ENCODE measurements at places on chromosomes 5 and 9.
A peak's percentile ranks its signal among the peaks of the same experiment; 100 is the strongest.

- no peak for DNase-seq
Measured at GRCh38 chr9:114864471-114864870, 58.6 kb upstream of the TNFSF15 start.

DNA sequence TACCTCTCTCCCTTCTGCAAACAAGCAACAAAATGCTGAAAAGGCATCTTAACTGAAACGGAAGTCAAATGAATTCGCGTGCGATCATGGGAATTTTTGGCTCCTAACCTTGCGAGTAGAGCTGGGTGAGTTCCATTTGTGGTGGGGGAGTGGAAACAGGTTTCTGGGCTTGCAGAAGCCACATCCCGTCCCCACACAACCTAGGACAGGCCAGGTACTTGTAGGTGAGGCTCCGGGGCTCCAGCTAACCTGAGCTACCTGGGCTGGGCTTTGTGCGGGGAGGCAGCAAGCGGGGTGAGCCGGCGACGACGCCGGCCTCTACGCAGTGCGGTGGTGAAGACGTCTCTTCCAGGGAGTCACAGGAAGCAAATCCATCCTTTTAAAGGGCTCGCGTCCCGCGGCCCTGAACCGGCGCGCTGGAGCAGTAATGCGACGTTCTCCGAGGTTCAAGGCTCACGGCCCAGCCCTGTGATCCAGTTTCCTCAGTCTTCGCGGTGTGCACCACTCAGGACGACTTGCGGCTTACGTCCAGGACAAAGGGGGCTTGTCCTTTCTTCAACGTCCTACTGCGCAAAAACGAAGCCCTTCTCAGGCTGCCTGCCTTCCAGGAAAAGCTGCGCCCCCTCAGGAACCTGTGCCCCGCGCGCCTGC, 567 bp upstream of the SPIN1 start:
- DNase-seq: peak; percentile 47

DNA sequence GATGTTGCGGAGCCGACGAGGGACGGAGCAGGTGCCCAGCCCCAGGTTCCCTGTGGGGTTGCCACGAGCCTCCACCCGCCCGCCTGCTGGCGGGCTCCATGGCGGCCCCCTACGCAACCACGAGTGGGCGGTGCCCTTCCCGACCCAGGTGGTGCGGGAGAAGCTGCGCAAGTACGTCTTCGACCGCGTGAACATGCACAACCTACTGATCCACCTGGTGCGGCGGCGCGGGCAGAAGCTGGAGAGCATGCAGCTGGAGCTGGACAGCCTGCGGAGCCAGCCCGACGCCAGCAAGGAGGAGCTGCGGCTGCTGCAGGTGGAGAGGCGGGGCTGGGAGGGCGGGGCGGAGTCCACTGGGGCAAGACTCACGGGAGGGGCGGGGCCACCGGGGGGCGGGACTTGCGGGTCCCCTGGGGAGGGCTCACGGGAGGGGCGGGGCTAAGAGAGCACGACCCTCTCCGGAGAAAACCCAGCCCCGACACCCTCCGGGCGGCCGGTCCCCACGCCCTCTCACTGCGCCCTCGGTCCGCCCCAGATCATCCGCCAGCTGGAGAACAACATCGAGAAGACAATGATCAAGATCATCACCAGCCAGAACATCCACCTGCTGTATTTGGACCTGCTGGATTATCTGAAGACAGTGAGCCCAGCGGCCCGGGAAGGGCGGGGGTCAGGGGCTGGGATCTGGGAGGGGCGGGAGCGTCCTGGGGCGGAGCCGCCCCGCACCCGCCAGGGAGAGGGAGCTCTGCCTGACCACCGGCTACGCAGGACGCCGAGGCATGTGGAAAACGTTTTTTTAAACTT, 3.9 kb downstream of the CCDC183 start:
- peak; percentile 74 for DNase-seq

DNA sequence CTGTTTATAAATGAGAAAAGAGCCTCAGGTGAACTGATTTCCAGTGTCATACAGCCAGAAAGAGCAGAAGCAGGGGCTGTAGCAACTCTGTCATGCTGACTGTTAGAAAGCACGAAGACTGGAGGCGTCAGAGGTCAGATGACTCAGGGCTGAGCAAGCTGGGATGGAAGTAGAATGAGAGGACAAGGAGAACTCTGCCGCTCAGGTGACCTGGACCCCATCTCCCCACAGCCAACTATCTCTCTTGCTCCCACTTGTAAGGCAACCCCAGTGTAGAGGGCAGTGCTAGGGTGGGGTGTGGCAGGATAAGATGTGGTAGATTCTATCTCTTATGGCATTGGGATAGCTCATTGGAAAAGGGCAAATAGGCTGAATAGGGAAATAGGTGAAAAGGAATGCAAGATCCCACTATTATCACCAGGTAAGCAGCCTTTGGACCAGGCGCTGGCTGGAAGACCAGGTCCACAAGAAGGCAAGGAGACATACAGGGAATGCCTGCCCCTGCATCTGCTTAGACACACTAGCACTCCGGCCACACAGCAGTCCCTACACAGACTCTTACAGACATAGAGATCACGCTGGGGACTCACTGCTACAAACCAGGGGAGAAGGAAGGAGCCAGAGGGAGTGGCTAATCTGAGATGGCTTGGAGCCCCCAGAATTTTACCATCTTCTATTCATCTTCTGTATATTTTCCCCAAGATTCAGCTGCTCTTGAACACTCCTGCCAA, 21.2 kb upstream of the LOX start:
- DNase-seq: peak; percentile 77

GRCh38 chr5:139197710-139198669, at the start of gene SIL1:
TSS of gene SIL1 (minus strand) at chr5:139198368. CDS start at chr5:139127843, 70,525 bp downstream.
- peak; percentile 98 for DNase-seq

- no peak for DNase-seq
Measured at GRCh38 chr9:84517026-84517425, 152.5 kb upstream of the NTRK2 start.

DNA sequence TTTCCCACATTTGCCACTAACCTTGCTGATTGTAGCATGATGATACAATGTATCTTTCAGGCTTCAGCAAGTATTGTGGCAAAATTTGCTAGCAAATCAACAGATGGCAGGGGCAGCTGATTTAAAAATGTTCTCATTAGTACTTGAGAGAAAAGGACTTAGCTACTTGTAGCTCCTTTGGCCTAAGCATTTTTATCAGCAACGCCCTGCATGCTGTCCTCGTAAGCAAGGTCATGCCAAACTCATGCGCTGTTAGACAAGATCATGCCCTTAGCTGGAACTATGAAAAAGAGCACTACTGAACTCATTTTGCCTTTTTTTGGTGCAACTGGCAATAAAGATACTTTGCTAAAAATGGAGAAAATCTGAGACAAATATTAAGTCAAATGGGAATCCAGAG, 197.1 kb downstream of the ICE1 start:
- DNase-seq: no peak

DNA sequence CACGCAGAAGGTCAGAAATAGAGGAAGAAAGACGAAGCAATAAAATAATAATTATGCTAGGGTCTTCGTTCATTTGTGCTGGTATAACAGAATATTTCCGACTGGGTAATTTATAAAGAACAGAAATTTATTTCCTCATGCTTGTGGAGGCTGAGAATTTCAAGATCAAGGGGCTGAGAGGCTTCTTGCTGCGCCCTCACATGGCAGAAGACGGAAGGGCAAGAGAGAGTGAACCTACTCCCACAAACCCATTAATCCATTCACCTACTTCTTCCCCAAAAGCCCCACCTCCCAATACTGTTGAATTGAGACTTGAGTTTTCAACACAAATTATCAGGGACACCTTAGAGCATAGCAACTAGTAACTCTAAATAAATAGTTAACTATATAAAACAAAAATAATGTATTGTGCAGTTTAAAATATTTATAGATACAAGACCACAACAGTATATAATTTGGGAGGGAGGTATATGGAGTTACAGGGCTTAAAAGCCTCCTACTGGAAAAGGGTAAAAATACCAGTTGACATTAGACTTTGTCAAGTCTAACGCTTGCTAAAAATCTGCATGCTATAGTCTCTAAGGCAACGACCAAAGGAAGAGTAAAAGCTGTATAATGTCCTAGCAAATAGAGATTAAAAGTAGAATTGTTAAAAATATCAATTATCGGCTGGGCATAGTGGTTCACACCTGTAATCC, 40.3 kb upstream of the NAA35 start:
- peak; percentile 37 for DNase-seq

DNA sequence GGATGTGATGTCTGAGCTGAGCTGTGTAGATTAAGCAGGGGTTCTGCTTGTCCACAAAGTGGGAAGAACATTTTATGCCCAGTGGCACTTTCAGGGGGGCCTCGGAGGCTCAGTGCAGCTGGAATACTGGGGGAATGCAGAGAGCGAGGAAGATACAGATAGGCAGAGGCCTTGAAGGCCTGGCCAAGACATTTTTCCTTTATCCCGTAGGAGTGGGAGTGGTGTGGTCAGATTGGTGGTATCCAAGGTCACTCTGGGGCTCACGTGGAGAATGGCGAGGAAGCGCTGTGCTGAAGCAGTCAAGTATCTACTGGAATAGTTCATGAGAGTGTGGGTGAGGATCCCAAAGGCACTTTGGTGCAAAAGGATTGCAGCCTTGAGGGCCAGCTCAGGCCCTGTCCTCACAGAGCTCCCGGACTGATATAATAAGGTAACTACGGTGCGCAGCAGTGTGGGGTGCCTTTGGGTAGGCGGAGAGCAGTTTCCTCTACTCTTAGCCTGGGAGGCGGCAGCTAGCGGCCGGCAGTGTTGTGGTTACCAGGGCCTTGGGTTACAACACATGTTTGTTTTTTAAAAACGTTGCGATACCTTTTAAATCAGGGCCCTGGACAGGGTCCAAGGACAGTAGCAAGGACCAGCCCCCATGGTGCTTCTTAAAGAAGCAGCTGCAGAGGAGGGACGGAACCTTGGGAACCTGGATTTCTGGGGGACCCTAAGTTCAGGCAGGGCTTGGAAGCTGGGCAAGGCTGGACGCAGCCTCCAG, 10.8 kb upstream of the CCDC69 start:
- DNase-seq: peak; percentile 82

- no peak for DNase-seq
Measured at GRCh38 chr5:143030349-143030748, 260.2 kb downstream of the ARHGAP26 start.

GRCh38 chr5:159504106-159504856, 174.0 kb upstream of the IL12B start:
- peak; percentile 30 for DNase-seq

- peak; percentile 65 for DNase-seq
Measured at GRCh38 chr5:72410688-72411295, 90.6 kb downstream of the PTCD2 start.

DNA sequence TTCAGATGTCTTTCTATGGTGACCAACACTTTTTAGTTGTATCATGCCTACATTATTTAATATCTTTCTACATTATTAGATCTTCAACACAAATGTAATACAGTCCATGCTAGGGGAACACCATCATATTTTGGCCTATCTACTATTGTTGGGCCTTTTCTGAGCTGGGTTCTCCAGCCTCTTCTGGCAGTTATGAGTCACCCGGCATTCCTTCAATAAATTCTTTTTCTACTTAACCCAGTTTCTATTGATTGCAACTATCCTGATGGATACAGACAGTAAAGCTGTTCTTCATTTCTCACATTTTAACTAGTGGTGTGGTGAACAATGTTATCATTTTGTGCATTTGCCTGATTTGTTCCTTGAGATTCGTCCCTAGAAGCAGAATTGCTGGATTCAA, 529.3 kb downstream of the BNC2 start:
- peak; percentile 62 for DNase-seq

- DNase-seq: no peak
Measured at GRCh38 chr5:90287036-90287435, 122.5 kb downstream of the CETN3 start.

DNA sequence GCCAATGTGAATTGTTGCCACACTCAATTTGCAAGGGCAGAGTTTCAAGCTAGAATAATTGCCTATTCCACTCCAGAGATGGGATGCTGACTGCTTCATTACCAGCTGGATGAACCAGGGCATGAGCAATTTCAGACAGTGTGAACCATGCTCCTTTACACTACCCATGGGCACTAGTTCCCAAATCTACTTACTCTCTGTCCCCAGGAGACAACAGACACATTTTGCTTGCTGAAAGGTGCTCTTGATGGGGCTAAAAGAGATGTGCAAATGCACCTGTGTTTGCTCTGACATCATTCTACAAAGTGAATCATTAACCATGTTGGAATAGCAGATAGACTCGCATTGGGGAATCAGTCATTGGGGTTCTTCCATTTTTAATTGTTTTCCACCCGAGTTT, 522.3 kb upstream of the NUDT12 start:
- no peak for DNase-seq

- peak; percentile 89 for DNase-seq
Measured at GRCh38 chr5:107425541-107426031, 245.2 kb downstream of the EFNA5 start.

- no peak for DNase-seq
Measured at GRCh38 chr5:174667526-174667925, 56.9 kb upstream of the MSX2 start.

DNA sequence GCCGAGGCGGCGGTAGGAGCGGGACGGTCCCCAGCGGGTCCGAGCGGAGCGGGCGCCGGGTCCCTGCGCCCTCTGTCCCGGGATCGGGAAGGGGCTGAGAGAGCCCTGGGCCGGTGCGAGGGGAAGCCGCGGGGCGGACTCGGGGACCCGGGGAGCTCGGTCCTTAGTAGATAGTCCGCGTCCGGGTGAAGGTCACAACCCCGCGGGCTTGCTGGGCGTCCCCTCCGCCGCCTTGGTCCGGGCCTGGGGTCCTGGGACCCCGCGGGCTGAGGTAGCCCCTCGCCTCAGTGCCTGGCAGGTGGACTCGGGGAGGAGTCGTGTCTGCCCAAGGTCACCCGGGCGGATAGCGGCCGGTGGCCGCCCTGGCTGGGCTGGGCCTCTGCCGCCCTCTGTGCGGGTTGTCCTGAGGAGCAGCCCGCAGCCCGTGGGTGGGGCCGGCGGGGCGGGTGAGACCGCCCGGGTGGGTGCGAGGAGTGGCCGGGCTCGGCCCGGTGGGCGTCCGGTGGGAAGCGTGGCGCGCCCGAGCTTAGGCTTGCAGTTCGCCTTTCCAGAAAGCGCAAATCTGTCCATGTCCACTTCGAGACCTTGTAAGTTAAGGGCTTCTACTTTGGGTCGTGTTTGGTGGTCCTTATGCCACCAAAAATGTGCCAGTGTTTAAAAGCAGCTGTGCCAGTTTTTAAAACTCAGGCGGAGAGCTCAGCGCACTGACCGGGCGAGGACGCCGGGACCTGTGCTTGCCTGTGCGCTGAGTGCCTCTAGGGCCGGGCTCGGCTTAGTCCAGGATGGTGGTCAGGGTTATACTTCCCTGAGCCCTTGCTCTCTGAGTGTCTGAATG, 554 bp downstream of the SDHA start:
- peak; percentile 67 for DNase-seq

DNA sequence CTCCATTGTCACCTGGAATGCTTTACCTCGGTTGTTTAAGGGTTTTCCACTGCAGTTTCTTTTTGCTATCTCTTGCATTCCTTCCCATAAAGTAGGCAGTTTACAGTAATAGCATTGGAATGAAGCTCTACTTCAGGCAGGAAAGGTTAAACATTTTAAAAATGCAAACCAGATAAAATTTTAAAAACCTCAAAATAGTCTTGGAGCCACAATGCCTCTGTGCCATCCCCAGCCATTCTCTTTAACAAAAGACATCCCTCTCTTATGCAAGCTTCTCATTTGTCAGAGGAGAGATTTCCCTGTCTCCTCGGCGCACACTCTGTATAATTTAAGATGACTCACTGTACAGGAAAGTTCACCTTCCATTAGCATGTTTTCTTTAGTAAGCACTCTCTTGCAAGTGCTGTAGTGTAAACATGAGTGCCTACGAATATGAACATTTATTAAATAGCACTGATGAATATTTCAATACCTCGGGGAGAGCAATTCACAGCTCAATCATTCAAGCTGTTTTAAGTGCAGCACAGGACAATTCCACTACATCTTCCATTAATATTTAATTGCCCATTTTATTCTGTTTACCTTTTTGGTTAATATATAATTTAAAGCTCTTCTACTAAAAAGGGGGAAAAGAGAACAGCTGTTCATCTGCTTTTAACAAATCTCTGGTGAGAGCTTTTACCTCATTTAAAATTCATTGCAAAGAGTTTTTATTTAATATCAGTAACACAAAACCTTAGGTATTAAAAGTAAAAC, 343.6 kb downstream of the SPATA31D1 start:
- DNase-seq: peak; percentile 74
